ENCODE measurements at places on chromosomes 7 and 10.

- DNase-seq, result no peak
Measured at GRCh38 chr10:1932692-1933094, 195.4 kb upstream of the ADARB2 start.

DNA sequence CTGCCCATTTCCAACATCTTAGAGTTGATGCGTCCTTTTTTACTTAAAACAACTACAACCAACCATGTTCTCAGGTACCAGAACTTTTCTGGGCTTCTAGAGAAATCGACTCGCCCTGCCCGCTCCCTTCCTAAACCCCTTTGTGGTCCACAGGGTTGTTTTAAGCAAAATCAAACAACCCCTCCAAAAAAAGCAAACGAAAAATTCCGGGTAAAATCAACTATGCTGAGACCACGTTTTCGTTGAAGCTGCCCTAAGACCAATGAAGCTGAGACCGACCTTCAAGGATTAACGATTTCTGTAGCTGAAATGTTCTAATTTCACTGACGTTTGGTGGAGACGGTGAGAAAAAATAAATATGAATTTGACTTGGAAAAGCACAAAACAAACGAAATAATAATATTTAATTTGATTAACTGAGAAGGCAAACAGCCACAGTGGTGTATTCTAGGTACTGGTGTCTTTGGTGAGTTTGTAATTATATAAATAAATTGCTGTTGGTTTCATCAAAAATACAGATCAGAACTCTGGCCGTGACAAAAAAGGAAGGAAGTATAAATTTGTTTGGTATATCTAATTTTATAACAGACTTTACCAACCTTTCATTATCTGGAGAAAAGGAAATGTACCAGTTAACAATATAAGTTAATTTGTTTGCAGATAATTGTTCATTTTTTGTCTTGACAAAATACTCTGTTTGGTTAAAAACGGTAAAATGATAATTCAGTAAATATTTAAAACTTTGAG is 4.7 kb upstream of the IGF2BP3 start:
- DNase-seq, result no peak

DNA sequence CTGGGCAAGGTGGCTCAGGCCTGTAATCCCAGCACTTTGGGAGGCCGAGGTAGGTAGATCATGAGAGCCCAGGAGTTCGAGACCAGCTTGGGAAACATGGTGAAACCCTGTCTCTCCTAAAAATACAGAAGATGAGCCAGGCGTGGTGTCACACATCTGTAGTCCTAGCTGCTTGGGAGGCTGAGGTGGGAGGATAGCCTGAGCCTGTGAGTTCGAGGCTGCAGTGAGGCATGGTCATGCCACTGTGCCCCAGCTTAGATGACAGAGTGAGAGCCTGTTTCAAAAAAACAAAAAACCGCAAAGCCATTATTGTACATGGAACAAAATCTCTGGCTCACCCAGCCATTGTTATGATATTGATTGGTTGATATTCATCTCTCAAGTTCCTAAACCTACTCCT is 53.7 kb downstream of the KMT2E start:
- DNase-seq, result no peak

DNA sequence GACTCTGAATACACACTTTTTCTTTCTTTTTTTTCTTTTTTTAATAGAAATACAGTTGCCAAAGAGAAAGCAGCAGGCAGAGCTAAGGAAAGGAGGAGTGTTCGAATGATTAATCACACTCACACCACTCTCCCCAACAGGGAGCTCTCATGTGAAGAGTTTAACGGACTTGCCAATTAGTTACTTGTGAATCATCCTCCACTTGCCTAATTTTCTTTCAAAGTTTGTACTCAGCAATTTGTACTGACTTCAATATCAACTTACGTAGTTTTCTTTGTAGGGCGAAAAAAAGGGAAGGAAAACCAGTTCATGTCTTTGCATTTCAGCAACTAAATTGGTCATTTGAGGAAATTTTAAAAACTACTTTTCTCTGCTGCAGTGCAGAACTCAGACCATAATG is 109.2 kb downstream of the PIP4K2A start:
- no peak for DNase-seq

- no peak for DNase-seq
Measured at GRCh38 chr10:47133871-47134570, 166.0 kb upstream of the GDF10 start.

DNA sequence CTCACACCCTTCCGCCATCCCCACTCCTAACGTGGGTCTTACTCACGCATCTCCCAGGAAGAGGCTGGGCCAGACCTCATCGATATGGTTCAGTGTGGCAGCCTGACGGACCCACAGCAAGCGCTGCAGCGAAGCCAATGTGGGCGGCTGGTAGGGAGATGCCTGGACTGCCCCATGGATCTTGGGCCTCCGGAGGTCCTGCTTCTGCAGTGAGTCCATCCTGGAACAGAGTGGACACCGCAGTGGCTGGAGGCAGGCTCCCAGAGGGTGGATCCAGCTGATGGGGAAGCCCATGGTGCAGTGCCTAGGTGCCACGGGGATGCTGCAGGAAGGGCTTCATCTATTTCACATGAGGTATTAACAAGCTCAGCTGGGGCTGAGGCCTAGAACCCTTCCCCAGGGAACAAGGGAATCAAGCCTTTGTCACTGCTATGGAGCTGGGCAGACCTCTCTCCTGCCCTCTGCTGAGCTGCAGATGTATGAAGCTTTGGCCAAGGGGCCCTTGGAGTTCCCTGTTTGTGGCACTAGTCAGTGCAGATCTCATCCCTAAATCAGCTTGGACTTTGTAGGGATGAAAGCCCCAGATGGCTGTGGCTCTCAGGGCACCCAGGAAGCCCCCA is 13.7 kb upstream of the SAMD8 start:
- no peak for DNase-seq

DNA sequence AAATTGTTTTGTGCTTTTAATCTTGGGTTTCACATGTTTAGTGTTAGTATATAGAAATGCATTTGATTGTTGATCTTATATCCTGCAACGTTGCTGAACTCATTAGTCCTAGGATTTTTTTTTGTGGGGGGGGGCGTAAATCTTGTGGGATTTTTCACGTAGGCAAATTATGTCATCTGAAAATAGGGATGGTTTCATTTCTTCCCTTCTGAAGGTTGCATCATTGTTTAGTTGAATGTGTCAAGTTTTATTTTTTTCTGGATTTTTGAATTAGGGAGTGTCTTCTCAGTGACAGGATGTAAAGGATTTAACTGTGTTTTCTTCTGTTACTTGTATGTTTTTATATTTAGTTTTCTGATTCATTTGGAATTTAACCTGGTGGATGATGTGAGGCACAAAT is 26.7 kb downstream of the MKLN1 start:
- DNase-seq, result no peak

DNA sequence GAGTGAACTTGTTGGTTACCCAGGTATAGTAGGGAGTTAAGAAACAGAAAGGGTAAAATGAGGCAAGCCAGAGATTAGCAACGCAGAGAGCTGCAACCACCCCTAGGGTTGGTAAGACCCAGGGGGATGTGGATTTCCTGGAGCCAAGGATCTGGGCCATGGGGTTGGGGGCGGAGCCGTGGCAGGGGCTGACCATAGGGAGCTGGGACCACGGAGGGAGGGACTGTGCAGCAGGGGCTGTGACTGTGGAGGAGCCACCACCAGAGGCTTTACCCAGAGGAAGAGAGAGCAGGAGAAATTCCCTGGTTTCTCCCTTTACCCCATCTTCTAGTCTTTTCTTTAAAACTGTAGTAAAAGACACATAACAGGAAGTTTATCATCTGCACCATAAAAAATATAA is 58.6 kb upstream of the BAIAP2L1 start:
- no peak for DNase-seq

DNA sequence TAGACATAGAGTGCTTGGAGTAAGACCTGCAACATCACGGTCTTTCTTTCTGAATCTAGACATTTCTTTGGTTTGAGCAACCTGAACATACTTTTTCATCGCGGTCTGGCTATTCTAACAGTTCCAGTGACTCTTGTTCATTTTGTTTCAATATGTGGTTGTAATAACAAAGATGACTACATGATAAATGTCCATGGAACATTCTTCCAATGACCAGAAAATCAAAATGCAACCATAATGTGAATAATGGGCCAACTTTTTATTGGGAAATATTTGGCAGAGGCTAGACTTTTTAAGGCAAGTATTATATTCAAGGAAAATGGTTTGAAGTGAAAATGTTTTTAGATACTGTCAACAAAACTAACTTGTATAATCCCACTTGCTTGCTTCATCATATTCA is 282.5 kb downstream of the INHBA start:
- DNase-seq, result no peak

- no peak for DNase-seq
Measured at GRCh38 chr7:82668676-82669075, 225.1 kb upstream of the CACNA2D1 start.

- no peak for DNase-seq
Measured at GRCh38 chr10:69918036-69918435, 116.3 kb downstream of the COL13A1 start.

DNA sequence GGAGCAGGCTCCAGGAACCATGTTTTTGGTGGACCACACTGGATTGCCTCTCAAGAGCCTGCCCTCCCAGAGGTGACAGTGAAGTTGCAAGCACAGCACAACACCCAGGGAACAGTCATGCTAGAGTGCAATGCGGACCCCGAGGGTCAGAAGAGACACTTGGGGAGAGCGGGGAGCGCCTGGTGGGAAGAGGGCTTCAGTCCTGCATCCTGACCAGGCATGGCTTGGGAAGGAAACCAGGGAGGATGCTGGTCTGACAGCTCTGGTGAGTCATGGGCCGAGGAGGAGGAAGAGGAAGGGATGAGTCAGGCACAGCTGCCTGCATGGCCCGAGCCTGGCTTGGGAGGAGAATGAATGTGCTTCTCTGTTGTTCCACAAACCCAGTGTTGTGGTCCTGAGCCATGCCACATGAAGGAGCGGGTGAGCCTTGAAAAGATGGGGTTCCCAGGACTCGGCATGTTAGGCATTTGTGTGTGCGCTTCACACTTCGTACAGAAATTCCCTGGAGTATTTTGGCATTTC is 29.5 kb upstream of the ANKRD2 start:
- DNase-seq, result no peak

- DNase-seq, result no peak
Measured at GRCh38 chr7:66556549-66557213, 72.0 kb upstream of the KCTD7 start.

DNA sequence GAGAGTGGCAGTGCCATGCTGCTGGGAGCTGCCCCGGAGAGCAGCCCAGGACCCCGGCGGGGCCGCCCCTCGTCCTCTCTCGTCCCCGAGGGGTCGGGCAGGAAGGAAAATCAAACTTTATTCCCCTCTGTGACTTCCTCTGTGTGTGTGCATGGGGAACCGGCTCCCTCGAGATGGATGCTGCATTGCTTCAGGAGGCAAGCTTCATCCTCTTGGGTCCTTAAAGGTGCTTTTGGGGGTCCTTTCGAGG is 726 bp downstream of the MCU start:
- DNase-seq, result no peak

- DNase-seq, result no peak
Measured at GRCh38 chr7:158266426-158266816, 321.2 kb downstream of the PTPRN2 start.

DNA sequence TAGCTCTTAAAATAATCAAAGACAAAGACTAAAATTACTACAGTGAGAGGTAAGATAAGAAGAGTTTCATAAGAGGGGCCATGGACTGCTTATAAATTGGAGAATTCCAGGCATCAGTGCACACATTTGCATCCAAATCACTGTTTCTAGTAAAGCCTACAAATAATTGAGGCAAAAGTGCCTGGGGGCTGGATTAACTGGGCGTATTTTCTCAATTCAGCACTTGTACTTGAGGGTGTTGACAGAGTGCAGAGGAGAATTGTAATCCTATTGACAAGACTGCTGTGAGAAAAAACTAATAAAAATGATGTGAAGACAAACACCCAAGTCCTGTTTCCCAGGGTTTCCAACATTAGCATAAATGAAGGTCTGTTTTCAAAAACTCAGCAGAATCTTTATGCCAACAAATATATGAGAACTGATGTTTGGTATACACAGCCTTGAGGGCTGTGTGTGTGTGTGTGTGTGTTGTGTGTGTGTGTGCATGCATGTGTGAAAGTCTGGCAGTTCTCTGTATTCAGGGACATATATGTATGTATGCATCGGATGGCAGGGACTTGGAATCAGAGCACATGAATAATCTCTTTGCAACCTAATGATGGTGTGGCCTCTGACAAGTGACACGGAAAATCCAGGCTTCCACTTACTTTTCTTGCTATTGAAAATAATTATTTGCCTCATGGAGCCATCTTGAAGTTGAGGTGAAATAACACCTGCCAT is 182.1 kb upstream of the CDC14C start:
- DNase-seq, result no peak

- no peak for DNase-seq
Measured at GRCh38 chr10:34884272-34884952, 69.3 kb upstream of the PARD3 start.

- DNase-seq, result no peak
Measured at GRCh38 chr10:86632009-86632800, 22.1 kb upstream of the OPN4 start.

All from activated effector memory CD4-positive, alpha-beta T cell treated with Interleukin-2 at 50 U/mL for 16 hours (primary cell).